ENCODE measurements at places on chromosomes 4 and X.

DNA sequence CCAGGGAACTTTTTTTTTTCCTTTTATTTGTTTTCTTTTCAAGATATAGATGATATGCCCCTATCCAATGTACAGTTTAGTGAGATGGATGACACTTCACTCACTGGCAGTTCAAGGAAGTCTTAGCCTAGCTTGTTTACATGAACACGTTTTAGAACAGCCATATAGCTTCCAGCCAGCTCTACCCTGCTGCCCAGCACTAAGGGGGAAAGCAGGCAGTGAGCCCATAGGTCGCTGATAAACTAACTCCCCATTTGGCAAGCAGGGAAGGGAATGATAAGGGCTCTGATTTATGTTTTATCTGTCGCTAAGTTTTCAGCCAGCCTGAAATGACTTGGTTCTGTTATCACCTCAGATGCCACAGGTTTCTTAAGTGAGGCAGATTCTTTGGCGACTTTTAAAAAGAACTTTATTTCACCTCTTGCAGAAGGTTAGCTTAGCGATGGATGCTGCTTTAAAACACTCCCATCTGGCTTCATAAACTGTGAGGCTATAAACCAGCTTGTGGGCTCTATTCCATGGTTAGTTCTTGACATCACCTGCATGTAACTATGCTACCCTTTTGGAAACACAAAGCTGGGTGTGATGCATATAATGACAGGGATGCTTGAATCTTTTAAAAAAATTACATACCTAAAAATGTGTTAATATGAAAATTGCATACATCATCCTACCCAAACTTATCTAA is 348.4 kb downstream of the FBXO8 start:
- DNase-seq = no peak

GRCh38 chr4:154490583-154491340 is 837 bp downstream of the DCHS2 start:
- no peak for DNase-seq

DNA sequence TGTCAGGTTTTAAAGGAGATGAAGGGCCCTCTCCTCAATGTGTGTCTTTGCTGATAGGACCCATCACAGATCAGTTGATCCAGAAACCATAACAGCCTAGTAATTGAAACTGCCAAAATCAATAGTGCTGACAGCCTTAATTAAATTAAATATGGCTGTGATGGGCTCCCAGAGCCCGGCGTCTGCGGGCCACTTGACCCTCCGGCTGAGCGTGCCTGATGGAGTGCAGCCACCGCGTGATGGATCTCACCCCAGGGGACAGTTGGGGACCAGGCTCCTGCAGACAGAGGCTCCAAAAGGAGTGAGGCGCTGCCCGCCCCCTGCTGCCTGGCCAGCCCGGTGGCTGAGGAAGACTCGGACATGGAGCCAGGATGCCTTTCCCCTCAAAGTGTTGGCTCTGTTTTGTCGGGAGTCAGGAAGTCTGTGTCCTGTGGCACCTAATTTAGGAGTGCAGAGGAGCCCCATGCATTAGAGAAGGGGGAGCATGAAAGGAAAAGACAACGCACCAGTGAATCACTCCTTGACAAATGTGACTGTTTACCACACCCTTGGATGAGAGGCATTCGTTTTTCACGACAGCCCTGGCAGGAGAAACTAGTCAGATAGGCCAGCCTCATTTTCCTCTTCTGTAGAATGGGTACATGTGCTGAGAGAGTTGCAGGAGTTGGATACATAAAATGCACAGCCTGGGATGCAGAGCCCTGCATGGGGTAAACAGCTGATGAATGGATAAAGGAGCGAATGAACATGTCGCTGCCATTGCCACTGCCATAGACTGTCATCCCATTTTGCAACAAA is 40.9 kb upstream of the MSX1 start:
- no peak for DNase-seq

DNA sequence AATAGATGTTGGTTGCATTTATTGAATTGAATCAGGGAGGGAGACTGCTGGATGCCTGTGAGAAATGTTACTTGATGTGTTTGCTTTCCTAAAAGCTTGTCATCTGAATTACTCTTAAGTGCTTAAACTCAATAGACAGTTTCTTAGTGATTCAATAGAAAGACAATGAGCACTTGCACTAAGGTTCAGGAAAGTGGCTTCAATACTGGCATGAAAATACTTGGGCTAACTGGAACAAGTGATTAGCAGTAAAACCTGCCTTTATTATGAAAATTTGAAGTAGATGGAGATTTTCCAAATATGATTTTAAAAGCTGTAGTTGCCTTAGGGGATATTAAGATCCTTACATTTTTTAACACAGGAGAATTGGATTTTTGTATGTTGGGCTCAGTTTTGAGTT is 123.3 kb downstream of the RNF150 start:
- DNase-seq = no peak

DNA sequence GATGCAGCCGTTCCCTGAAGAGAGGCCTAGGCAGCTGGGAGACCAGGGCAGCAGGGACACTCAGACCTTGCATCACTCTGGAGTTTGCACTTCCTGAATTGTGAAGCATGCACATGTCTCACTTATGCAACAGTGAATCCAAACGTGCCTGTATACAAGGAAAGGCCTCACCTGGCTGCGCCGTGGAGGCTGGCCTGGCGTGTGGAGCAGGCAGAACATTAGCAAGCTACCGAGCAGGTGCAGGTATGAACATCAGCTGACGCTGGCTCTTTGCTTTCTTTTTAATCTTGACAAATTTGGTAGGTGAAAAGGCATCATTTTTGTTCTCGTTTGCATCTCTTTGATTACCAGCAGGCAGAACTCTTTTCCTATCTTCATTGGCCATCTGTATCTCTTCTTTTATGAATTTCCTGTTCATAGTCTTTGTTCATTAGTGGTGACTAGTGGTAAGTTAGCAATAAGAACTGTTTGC is 37.1 kb upstream of the IRAK1 start:
- no peak for DNase-seq

- no peak for DNase-seq
Measured at GRCh38 chr4:89358935-89359638, 51.5 kb upstream of the GPRIN3 start.

Data from NCI-H2081 treated with DMSO at 0.1 percent for 48 hours (cell line).